Posterior vena cava (tissue), 2 donors: ENCODE measurements at places on chromosomes 4 and X. TPM values are rescaled to one million over a fixed set of nuclear protein-coding genes. Genes with fewer than 3 reads are reported as not detected.

DNA sequence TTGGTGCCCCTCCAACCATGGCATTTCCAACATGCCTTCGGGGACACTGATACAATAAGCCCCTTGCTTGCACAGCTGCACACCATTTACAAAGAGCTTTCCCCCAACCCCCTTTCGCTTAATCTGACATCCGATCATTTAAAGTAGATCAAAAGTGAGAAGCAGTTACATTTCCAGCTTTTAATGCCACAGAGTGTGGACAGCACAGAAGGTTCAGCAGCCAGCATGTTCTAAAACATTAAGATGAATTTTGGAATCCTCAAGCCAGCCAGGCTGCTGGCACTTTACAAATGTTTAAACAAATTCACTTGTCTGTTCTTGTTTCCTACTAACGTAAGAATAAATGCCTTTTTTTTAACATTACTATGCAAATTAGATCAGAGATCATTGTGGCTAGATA, 284.4 kb upstream of the LDB2 start:
- DNase-seq: no peak

GRCh38 chr4:153963216-153963615, 174.3 kb upstream of the SFRP2 start:
- DNase-seq: no peak

DNA sequence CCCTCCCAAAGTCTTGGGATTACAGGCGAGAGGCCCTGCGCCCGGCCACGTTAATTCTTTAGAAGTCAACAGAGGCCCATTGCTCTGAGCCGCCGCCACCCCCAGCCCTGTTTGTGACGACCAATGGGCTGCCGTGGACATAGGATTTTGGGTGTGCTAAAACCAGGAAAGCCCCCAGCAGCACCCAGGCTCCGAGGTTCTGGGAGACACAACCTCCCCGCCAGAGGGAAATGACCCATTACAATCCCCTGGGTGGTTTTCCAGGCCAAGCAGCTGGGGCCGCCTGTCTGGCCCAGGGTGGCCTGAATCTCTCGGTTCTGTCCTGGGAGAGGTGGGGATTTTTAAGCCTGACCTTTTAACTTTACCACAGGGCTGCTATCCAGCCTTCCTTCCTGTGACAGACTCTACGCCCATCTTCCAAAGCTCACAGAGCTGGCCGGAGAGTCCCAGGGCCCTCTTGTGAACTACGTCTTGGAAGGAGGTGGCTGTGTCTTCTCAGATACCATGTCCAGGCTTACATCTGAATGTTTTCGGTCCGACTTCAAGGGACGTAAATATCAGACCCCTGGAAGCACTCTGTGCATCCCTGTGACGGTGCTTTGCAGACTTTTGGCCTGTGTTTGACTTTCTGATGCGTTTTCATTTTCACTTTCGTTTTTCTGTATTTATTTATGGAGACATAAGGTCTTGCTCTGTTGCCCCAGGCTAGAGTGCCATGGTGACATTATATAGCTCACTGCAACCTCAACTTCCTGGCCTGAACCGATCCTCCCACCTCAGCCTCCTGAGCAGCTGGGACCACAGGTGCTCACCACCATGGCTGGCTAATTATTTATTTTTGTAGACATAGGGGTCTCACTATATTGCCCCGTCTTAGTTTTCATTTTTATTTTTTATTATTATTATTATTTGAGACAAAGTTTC, 36.0 kb downstream of the P2RY8 start:
- DNase-seq: no peak

GRCh38 chr4:77092975-77093374, 17.2 kb upstream of the CCNI start:
- DNase-seq: no peak

- DNase-seq: no peak
Observed at GRCh38 chr4:23212558-23212957, 519.8 kb downstream of the GBA3 start.

DNA sequence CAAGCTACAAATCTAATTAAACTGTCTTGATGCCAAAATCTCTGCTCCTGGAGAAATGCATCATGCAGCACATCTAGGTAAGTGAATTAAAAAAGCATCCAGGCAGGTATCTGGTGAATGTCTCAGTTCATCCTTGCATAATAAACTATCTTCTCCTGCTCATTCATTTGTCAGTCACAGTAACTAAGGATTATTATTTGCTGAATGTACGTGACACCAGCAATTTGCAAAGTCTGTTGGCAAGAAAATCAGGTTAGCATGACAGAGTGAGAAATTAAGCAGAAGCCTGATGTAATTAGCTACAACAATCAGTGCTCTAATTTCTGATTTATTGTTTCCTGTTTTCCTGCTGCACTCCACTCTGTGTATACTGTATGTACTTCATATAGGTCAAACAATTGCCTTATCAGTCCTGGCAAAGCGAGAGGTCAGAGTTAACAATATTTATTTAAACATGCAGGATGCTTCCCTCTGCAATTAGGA, 213.6 kb downstream of the FBXO8 start:
- no peak for DNase-seq

GRCh38 chrX:129522184-129523078, 859 bp downstream of the SMARCA1 start:
- no peak for DNase-seq

DNA sequence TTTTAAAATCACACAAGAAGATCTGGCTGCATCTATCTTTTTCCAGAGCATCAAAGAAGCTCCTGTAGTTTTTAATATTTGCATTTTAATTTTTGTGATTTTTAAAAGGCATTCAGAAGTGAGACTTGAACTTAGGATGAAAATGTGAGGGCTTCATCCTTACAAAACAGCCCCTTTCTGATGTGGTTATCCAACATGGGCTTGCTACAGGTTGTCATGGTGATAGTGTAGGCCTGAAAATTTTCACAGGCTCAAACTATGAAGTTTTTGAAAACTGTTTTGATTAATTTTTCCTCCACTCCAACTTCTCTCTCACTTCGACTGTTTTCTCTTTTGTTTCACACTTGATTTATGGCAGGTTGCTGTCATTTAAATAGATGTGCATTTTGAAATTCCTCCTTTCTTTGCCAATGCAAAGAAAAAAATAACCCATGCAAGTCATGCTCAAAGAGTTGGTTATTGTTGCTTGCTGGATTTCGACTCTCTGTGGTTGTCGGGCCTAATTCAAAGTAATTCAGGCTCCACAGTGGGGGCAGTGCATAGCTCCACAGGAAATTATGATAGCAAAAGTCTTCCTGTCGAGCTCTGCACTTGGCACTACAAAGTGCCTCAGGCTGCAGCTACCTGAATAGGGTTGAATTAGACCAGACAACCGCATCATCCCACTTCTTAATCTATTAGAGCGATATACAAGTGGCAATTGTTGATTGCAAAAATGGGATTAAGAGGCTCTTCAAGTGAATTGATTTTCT, 201.0 kb upstream of the GPR101 start:
- no peak for DNase-seq

MSX1 gene
- total RNA-seq: 7.0 TPM

PPEF1 gene
- not detected for total RNA-seq

ADRA2C gene
- total RNA-seq: 61.5 TPM

PARM1 gene
- total RNA-seq: 113 TPM
